ENCODE measurements at places on chromosomes 13 and 19.

GRCh38 chr13:100493418-100493817 is 95.2 kb downstream of the GGACT start:
- no peak for DNase-seq

DNA sequence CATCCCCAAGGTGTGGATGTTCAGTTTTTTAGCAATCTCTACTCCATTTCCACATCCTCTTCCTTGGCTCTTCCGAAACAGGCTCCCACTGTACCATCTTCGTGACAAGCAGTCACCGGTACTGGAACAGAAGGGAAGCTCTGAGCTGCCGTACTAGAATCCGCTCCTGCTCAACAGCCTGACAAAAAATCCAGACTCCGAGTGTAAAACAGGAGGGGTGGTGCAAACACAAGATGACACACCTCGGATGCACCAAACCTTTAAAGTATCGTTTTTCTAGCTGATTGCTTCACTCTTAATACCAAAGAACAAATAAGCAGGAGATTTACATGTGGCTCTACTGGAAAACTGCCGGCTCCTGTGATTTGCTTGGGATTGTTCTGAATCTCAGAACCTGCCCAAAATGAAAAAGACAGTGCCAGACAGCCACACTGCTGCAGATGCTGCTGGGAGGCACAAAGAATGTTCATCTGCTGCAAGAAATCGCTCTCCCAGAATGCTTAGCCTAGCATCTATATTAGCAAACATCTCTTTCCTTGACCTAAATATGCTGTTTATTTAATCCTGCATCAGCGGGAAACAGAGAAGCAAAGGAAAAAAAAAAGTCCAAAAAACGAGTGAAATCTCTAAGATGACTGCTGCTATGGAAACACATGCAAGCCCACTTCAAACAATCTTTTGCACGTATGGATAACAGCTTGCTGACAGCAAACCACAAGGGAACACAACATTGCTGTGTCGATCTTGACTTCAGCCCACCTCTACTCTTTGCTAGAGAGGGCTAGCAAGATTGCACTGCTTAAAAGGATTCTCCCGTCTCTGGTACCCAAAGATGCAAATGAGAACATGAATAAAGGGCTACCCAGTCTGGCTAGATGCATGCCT is 38.0 kb upstream of the DOCK9 start:
- DNase-seq: no peak

- no peak for DNase-seq
Observed at GRCh38 chr19:39867133-39867532, 21.0 kb upstream of the FBL start.

GRCh38 chr19:38838208-38838985 is 6.8 kb upstream of the ECH1 start:
- DNase-seq: peak; percentile 39

DNA sequence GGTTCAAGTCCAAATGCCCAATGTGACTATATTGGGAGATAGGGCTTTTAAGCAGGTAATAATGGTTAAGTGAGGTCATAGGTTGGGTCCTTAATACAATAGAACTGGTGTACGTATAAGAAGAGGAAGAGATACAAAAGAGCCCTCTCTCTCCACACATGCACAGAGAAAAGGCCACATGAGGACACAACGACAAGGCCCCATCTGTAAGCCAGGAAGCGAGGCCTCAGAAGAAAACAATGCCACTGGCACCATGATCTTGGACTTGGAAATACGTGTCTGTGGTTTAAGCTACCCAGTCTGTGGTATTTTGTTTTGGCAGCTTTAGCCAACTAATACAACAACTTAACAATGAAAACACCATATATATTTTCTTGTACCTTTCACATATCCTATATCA is 23.4 kb upstream of the RFC3 start:
- DNase-seq: no peak

DNA sequence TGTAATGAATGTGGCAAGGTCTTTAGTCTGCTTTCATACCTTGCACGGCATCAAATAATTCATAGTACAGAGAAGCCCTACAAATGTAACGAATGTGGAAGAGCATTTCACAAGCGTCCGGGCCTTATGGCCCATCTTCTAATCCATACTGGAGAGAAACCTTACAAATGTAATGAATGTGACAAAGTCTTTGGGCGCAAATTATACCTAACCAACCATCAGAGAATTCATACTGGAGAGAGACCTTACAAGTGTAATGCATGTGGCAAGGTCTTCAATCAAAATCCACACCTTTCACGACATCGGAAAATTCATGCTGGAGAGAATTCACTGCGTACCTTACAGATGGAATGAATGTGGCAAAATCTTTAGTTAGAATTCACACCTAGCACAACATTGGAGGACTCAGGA is 3.3 kb upstream of the ZNF880 start:
- DNase-seq: no peak

DNA sequence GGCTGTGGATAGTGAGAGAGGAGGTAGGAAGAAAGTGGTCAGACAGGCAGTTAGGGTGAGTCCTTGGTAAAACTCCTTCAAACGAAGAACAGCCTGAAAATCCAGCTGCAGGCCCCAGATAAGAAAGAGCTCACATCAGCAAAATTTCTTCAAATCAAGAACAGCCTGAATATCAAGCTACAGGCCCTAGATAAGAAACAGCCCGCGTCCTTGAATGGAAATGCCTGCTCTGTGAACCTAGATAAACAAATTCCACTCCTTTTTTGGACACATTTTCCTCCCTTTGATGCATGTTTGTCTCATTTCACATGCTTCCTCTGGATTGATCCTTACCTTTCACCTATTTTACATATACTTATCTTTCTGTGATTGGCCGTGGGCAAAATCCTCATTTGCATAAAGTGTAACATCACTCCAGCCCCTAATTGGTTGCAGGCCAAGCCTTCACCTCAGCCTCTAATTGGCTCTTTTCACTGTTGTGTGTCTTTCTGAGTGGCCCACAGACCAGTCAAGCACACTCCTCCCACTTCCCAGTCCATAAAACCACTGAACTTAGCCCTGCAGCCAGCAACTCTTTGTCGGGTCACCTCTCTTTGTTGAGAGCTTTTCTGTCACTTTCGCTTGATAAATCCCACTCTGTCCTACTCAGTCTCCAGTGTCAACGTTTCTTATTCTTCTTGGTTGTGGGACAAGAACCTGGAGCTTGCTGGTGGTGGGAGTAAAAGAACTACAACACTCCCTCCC is 6.0 kb upstream of the SULT2A1 start:
- DNase-seq: no peak

GRCh38 chr13:44281252-44282000 is 92.2 kb upstream of the SERP2 start:
- DNase-seq: no peak

- peak; percentile 41 for DNase-seq
Observed at GRCh38 chr19:42528354-42529247, at the start of gene CEACAM1. CEACAM1 (minus strand) TSS chr19:42528481; CDS start chr19:42528374, 107 bp downstream.

- DNase-seq: no peak
Observed at GRCh38 chr19:18683958-18684641, 620 bp downstream of the CRTC1 start.

- DNase-seq: no peak
Observed at GRCh38 chr13:69050696-69051095, 1056.9 kb upstream of the ATXN8OS start.

DNA sequence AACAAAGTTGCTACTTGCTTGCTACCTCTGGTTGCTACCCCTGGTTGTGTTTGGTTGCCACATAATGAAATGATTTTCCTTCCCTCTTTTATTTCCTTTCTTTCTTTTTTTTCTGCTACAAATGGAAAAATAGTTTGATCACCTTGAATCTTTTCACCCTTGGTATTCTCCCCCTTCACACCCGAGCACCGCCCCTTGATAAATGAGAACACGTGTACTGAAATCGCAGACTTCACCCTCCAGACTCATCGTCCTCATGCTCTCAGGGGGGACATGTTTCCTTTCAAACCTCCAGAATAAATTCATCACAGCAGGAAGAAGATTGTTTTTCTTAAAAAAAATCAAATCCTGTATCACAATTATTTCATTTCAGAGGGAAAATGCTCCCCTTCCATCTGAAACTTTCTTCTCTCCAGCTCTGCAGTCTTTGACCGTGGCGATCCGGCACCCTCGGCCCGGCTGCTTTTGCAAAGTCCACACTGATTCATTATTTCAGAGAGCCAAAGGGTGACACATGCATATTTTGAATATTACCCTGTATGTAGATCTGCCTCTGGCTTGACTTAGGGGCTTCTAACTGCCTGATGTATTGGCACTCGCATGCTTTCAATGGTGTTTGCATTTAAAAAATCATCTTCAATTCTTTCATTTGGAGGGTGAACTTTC is 222.6 kb upstream of the MAB21L1 start:
- DNase-seq: no peak

GRCh38 chr13:55728247-55728646 is 1412.5 kb upstream of the PRR20A start:
- DNase-seq: no peak

GRCh38 chr13:21139374-21139773 is 37.0 kb downstream of the SKA3 start:
- DNase-seq: no peak

- peak; percentile 57 for DNase-seq
Observed at GRCh38 chr13:40388617-40389016, 277.8 kb downstream of the FOXO1 start.

DNA sequence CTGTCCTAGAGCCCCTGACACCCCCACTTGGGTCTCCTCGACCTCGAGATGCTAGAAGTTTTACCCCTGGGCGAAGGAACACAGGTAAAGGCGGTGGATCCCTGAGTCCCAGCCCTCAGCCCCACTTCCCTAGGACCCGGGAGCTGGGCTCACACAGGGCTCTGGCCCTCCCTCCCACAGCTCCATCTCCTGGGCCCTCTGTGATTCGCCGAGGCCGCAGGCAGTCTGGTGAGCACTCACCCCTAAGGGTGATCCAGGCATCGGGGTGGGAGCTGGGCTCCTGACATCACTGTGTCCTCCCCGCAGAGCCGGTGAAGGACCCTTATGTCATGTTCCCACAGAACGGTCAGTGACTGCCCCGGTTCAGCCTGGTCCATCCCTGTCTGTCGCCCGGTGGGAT is 8.3 kb downstream of the PLEKHG2 start:
- no peak for DNase-seq

GRCh38 chr13:45332036-45332830 is 8.8 kb downstream of the TPT1 start:
- no peak for DNase-seq

GRCh38 chr19:13613447-13613846 is 107.2 kb upstream of the CACNA1A start:
- no peak for DNase-seq

DNA sequence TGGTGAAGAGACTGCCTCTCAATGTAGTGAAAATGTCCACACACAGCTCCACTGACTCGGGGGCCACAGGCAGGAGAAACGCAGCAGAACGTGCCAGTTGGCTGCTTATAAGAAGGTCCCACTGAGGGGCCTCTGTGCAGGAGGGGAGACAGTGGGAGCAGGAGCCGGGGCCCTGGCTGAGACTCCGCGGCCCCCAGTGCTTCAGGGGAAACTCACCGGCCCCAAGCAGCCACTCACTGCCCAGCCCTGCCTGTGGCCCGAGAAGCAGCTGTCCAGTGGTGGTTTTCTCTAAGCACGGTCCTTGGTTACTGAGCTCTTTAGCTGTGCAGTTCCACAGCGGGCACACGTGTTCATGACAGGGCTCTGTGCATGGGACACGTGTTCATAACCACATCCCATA is 91.9 kb upstream of the MCF2L start:
- no peak for DNase-seq

DNA sequence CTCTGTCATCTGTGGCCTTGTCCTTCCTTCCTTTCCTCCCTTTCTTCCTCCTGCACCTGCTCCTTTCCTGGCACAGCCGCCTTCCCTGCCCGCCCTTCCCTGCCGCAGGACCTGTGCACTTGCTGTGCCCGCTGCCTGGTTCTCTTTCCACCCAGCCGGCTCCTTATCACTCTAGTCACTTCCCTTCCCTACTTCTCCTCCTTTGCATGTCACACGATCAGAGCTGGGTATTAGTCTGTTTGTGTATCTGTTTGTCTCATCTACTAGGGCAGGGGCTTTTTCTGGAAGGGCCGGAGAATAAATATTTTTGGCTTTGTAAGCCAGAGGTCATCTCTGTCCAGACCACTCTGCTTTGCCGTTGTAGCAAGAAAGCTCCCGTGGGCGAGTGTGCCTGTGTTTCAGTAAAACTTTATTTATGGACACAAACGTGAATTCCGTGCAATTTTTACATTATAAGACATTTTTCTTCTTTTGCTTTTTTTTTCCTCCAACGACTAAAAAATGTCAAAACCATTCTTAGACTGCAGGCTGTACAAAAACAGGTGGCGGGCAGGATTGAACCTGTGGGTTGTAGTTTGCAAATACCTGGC is 6.1 kb downstream of the KDM4B start:
- DNase-seq: no peak

GRCh38 chr19:5966215-5966614 is 11.7 kb downstream of the RANBP3 start:
- DNase-seq: no peak

GRCh38 chr19:57814505-57815246 is at the start of gene ZNF552:
ZNF552 (minus strand) TSS chr19:57814913; CDS start chr19:57814743, 170 bp downstream.
- DNase-seq: peak; percentile 55

GRCh38 chr13:26618726-26619125 is 61.2 kb downstream of the WASF3 start:
- no peak for DNase-seq

DNA sequence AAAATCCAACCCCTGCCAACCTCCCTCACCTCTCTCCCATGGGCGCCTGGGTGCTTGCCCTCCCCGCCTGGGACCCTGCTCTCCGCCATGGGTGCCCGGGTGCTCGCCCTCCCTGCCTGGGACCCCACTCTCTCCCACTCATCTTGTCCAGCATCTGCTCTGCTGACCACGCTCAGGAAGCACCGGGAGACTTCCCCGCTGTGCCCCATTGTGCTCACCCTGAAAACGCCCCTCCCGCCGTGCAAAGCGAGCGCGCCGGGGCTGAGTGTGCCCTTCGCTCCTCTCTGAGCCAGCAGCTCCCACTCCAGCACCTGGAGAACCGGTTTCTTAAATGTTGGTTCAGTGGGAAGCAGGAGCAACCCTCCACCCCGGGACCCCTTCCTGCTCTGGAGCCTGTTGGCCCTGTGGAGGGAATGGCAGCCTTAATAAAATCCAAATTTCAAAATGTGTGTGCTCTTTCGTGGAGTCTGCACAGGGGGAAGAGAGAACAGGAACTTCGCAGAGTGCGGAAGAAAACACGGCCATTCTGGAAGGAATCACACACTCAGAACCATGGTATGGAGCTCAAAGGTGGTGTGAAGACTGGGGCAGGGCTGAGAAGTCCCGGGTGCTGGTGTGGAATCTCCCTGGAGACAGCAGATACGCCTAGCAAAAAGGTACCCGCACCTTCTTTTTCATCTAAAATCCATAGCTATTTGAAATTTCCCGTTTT is 23.1 kb upstream of the CDC16 start:
- no peak for DNase-seq

DNA sequence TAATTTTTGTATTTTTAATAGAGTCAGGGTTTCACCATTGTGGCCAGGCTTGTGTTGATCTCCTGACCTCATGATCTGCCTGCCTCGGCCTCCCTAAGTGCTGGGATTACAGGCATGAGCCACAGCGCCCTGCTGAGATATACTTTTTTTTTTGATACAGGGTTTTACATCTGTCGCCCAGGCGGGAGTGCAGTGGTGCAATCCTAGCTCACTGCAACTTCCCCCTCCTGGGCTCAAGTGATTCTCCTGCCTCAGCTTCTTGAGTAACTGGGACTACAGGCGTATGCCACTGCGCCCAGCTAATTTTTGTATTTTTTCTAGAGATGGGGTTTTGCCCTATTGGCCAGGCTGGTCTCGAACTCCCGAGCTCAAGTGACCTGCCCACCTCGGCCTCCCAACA is 2.0 kb downstream of the COLGALT1 start:
- no peak for DNase-seq

- no peak for DNase-seq
Observed at GRCh38 chr13:94080527-94080926, 399.0 kb downstream of the DCT start.

- peak; percentile 26 for DNase-seq
Observed at GRCh38 chr19:7888145-7888825, at the start of gene LRRC8E. LRRC8E (plus strand) TSS chr19:7888510; CDS start chr19:7895604, 7,094 bp downstream.
